Endothelial cell (in vitro differentiated cells): ENCODE measurements at places on chromosomes 3 and 15. TPM values are rescaled to one million over a fixed set of nuclear protein-coding genes. Genes with fewer than 3 reads are reported as not detected.

DNA sequence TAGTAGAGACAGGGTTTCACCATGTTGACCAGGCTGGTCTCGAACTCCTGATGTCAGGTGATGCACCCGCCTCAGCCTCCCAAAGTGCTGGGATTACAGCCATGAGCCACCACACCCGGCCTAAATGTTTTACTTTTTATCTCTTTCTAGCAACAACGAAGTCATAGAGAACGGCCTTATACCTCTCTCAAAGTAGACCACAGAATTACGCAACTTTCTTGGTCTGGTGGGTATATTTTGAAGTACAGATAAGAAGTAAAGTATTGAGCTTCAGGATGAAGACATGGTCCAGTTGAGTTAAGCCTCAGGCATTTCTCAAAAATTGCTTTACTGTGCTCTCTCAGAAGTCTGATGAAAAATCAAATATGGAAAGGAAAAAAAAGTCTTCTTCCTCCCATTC lies 30.6 kb downstream of the FAM240A start:
- H3K4me3 ChIP-seq: no peak overlapping the region
- no peaks in the 10 kb centered on the region for H3K36me3 ChIP-seq
- no peak overlapping the region for H3K27ac ChIP-seq
- DNase-seq: no peak
- no peaks in the 10 kb centered on the region for H3K4me1 ChIP-seq

DNA sequence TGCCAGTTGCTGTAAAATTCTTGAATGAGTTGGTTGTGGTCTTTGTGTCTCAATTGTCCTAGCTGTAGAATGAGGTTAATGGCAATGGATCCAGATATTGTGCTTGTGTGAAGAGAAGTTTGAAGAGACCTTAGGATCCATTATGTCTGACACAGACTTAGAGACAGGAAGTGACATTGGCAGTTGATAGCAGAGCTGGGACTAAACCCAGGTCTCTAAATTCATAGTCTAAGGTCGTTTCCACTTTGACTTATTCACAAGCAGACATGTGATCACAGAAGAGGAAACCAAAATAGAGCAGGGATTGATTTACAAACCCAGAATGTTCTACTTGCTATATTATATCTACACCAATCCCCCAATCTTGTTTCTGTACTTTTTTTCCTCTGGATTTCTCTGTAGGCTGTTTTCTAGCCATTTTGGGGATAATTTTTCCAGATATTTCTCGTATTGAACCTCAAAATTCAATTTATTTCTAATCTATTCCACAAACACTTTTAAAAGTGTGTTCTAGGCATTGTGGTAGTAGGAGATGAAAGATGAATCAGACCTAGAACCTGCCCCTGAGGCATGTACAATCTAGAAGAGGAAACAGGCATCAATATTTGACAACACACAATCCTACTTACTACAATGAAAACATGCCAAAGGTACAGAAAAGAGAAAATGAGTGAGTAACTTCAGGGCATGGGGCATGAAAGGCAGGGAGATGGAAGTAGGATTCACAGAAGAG lies 123.3 kb downstream of the NFKBIZ start:
- no peak overlapping the region for H3K27ac ChIP-seq
- no peak overlapping the region for H3K4me3 ChIP-seq
- H3K27me3 ChIP-seq: no peaks in the 10 kb centered on the region
- H3K36me3 ChIP-seq: no peaks in the 10 kb centered on the region

DNA sequence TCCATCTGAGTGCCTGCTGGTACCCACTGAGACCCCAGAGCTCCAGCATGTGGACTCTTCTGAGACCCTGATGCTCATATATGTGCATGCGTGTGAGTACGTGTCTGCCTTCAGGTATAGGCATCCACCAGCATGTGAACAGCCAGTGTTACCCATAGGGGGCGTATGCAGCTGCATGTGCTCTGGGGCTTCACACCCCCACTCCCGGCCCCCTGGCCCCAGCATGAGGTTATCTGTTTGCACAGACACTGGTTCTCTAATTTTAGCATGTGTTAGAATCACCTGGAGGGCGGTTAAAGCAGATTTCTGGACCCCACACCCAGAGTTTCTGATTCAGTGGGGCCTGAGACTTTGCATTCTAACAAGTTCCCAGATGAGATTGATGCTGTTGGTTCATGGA lies 824 bp upstream of the CILP start:
- H3K27ac ChIP-seq: no peak overlapping the region
- H3K36me3 ChIP-seq: no peaks in the 10 kb centered on the region
- DNase-seq: peak; percentile 37
- peaks cover 3% of the 10 kb centered on the region for H3K27me3 ChIP-seq
- no peak overlapping the region for H3K4me3 ChIP-seq
- no peaks in the 10 kb centered on the region for H3K4me1 ChIP-seq

GRCh38 chr15:100623301-100623700 lies 20.9 kb downstream of the ASB7 start:
- H3K27me3 ChIP-seq: no peaks in the 10 kb centered on the region
- H3K27ac ChIP-seq: no peak overlapping the region

GRCh38 chr3:33041909-33042308 lies 55.0 kb downstream of the GLB1 start:
- no peak overlapping the region for H3K4me3 ChIP-seq

GRCh38 chr15:63502843-63503738 lies 1.3 kb upstream of the USP3 start:
- H3K4me3 ChIP-seq: peak overlapping the region; percentile 90
- H3K27me3 ChIP-seq: no peaks in the 10 kb centered on the region
- peaks cover 7% of the 10 kb centered on the region for H3K36me3 ChIP-seq
- DNase-seq: peak; percentile 76
- H3K27ac ChIP-seq: peak overlapping the region; percentile 74
- peaks cover 32% of the 10 kb centered on the region for H3K4me1 ChIP-seq

GRCh38 chr3:129432671-129433070 lies 4.2 kb upstream of the EFCAB12 start:
- H3K27me3 ChIP-seq: peaks cover 4% of the 10 kb centered on the region
- H3K4me1 ChIP-seq: peaks cover 19% of the 10 kb centered on the region
- no peak for DNase-seq
- H3K4me3 ChIP-seq: no peak overlapping the region
- H3K27ac ChIP-seq: no peak overlapping the region

DNA sequence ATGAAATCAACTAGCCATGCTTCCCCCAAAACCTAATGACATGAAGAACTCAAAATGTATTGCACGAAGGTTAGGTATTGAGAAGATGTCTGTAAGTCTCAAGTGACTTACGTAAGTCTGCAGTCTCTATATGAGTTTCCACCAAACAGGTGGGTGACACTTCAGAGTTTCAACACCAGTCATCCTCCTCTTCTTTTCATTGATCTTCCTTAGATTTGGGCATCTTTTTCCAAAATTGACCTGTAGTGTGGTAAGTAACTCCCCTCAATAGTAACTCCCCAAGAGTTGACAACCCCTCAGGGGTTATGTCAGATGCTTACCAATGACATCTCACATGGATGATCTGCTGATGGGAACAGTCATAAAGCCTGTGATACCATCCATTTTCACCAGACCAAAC lies 46.1 kb downstream of the GPR176 start:
- no peak for DNase-seq
- no peak overlapping the region for H3K4me3 ChIP-seq

Gene CFAP100
- total RNA-seq: not detected

Gene GOLGA8H
- total RNA-seq: 0.59 TPM

GRCh38 chr15:39312984-39313383 lies 267.9 kb upstream of the THBS1 start:
- H3K27ac ChIP-seq: no peak overlapping the region
- no peaks in the 10 kb centered on the region for H3K27me3 ChIP-seq
- H3K4me3 ChIP-seq: no peak overlapping the region
- H3K36me3 ChIP-seq: no peaks in the 10 kb centered on the region
- H3K4me1 ChIP-seq: no peaks in the 10 kb centered on the region
- DNase-seq: no peak

Gene ISLR
- 0.51 TPM for total RNA-seq

Gene DNAH12
- total RNA-seq: 0.85 TPM

- H3K27me3 ChIP-seq: no peaks in the 10 kb centered on the region
- H3K36me3 ChIP-seq: no peaks in the 10 kb centered on the region
- no peaks in the 10 kb centered on the region for H3K4me1 ChIP-seq
- no peak overlapping the region for H3K4me3 ChIP-seq
- DNase-seq: no peak
Observed at GRCh38 chr15:43219929-43220928, 589 bp downstream of the EPB42 start.

DNA sequence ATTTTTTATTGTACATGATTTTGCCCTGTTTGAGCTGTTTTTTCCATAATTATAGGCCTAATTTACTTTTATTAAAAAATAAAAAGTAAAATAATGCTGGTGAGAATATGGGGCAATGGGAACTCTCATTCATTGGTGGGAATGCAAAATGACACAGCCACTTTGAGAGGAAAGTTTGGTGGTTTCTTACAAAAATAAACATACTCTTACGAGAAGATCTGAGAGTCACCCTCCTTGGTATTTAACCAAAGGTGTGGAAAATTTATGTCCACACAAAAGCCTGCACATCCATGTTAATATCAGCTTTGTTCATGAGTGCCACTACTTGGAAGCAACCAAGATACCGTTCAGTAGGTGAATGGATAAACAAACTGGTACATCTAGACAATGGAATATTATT lies 9.8 kb downstream of the MUC13 start:
- no peak overlapping the region for H3K27ac ChIP-seq
- no peak overlapping the region for H3K4me3 ChIP-seq
- no peaks in the 10 kb centered on the region for H3K36me3 ChIP-seq
- H3K4me1 ChIP-seq: no peaks in the 10 kb centered on the region
- DNase-seq: no peak
- peaks cover 2% of the 10 kb centered on the region for H3K27me3 ChIP-seq

- peak overlapping the region; percentile 37 for H3K4me3 ChIP-seq
- peak; percentile 45 for DNase-seq
- peaks cover 39% of the 10 kb centered on the region for H3K4me1 ChIP-seq
- H3K27ac ChIP-seq: peak overlapping the region; percentile 75
Observed at GRCh38 chr15:63915873-63916771, 82.4 kb upstream of the HERC1 start.

DNA sequence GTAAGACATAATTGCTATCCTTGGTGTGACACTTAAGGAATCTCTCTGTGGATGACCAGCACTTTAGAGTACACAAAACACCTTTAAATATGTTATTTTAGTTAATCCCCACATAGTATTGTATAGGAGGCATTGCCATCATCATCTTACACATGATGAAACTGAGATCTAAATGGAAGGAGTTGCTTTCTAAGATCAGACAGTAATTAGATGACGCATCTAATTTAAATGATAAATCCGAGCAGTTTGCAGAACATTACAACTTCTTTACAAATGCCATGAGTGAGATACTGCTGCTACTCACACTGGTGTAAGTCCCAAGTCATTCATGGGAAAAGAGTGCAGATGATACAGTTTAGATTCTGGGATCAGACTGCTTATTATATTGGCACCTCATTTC lies 431.9 kb downstream of the MFSD1 start:
- no peak overlapping the region for H3K27ac ChIP-seq
- H3K4me1 ChIP-seq: peaks cover 4% of the 10 kb centered on the region
- H3K27me3 ChIP-seq: no peaks in the 10 kb centered on the region
- no peak for DNase-seq
- no peaks in the 10 kb centered on the region for H3K36me3 ChIP-seq
- no peak overlapping the region for H3K4me3 ChIP-seq

- H3K27me3 ChIP-seq: no peaks in the 10 kb centered on the region
- no peak for DNase-seq
- no peak overlapping the region for H3K27ac ChIP-seq
- H3K4me3 ChIP-seq: no peak overlapping the region
- H3K36me3 ChIP-seq: peaks cover 26% of the 10 kb centered on the region
- peaks cover 6% of the 10 kb centered on the region for H3K4me1 ChIP-seq
Observed at GRCh38 chr15:77045985-77046384, 24.9 kb downstream of the TSPAN3 start.

GRCh38 chr3:37071921-37072320 lies 78.6 kb downstream of the MLH1 start:
- H3K27ac ChIP-seq: no peak overlapping the region
- H3K4me1 ChIP-seq: no peaks in the 10 kb centered on the region
- peaks cover 24% of the 10 kb centered on the region for H3K36me3 ChIP-seq
- DNase-seq: no peak
- no peaks in the 10 kb centered on the region for H3K27me3 ChIP-seq

DNA sequence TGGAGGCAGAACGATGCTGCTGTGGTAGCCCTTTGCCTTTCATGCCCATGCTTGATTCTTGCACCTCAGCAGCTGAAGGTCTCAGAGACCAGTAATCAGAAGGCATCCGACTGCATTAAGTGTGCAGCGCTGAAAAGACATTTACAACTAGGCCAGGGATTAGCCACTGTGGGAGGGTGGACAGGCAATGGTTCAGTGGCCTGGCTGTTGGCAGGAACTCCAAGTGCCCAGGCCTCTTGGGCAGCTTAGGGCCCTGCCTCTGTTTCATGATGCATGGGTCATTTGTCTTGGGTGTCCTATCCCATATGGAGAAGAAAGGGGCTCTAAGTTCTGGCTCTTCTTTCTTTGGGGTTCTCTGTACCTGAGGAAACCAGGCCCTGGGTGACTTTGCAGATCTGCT lies 11.4 kb downstream of the TMED3 start:
- peaks cover 9% of the 10 kb centered on the region for H3K4me1 ChIP-seq
- H3K27ac ChIP-seq: no peak overlapping the region
- no peak for DNase-seq
- no peak overlapping the region for H3K4me3 ChIP-seq
- peaks cover 43% of the 10 kb centered on the region for H3K36me3 ChIP-seq

- no peak for DNase-seq
- no peaks in the 10 kb centered on the region for H3K36me3 ChIP-seq
- H3K4me3 ChIP-seq: no peak overlapping the region
- H3K4me1 ChIP-seq: peaks cover 17% of the 10 kb centered on the region
- H3K27me3 ChIP-seq: peaks cover 3% of the 10 kb centered on the region
Observed at GRCh38 chr3:189132231-189132671, 39.5 kb upstream of the TPRG1 start.

Gene P2RY14
- total RNA-seq: 0.21 TPM

- H3K27me3 ChIP-seq: peaks cover 1% of the 10 kb centered on the region
- H3K4me1 ChIP-seq: no peaks in the 10 kb centered on the region
- H3K36me3 ChIP-seq: no peaks in the 10 kb centered on the region
- no peak overlapping the region for H3K27ac ChIP-seq
- no peak for DNase-seq
Observed at GRCh38 chr15:69120732-69121131, 39.7 kb upstream of the GLCE start.

Gene CPN2
- total RNA-seq: not detected

DNA sequence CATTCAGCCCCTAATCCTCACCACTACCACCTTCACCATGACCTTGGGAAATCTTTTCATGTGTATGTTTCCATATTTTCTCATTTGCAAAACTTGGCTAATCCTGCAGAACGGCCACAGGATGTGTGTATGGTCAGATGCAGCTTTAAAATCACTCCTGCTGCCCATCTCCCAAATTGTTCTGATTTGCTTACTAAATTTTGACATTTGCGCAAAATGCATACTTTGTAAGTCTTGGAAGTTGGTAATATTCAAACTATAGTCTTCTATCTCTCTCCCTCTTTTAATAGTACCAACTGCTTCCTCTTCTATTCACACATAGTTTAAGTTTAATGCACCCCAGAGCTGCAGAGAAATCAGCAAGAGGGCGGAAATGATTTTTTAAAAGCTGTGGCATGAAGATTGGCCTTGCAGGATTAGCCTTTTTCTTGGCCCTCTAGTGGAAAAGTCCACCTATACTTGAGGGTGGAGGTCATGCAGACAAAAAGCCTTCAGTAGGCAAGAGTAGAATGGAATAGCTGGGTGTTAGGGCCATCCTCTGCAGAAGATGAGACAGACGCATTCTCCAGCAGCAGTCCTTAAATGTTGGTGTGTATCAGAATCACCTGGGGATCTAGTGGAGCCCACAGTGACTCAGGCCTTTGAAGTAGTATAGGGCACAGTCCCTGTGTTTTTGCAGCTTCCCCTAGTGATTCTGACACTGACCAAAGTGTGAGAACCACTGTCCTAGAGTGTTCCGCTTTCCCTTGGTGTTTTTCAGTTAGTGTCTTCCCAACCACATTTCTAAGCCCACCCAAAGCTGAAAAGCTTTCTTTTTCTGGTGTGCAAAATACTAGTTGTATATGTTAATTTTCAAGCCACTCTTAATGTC lies 181.7 kb downstream of the CHST2 start:
- H3K27ac ChIP-seq: no peak overlapping the region
- H3K4me1 ChIP-seq: peaks cover 37% of the 10 kb centered on the region
- no peaks in the 10 kb centered on the region for H3K36me3 ChIP-seq
- DNase-seq: no peak
